ENCODE measurements at places on chromosomes 5 and 9.

DNA sequence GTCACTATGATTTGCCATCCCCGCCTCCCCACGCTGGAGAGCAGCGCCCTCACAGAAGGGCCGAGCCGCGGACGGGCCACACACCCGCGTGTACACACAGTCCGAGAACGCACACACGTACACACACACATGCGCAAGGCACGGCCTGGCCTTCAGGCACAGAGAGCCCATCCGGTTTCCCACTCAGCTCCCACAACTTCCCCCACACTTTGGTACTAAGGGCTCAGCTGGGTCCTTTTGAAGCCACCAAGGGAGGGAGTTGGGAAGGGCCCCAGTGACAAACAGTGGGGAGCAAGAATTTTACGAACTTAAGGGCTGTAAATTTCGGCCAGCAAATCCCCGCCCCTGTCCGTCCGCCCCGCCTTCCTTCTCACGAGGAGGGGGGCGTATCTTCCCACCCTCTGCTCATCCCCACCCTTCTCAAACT, 133.3 kb upstream of the HAND1 start:
- no peak for DNase-seq

DNA sequence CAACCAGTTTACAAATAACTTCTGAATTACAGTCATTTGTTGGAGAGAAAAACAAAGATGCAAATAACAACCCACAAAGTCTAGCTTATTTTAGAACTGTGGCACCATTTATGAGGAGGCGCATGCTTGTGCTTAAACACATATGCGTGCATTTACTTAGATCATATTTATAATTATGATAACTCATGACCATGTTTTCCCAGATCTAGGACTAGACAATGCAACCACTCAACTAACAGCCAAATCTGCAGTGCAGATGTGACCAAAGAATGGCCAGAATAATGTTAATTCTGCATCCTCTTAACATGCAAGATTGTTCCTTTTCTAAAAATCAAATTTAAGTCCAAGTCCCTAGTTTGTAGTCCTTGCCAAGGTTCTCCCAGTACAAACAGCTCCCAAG, 167.3 kb upstream of the FST start:
- no peak for DNase-seq

DNA sequence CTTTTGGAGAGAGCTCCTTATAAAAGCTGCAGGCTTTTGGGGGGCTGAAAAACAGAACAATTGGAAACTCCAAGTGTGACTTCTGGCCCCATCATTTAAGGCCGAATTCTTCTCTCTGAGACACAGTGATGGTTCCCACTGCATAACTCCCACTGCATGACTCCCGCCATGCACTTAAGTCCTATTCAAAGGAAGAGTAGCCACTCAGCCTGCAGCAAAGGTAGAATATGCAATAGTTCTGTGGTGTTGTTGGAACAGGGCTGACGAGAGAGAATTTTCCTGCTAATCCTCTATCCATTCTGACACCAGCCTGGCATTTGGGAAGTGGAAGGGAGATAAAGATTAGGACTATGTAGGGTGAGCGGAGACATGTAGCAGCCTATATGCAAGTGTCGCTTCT, 185.6 kb upstream of the ZNF462 start:
- no peak for DNase-seq

GRCh38 chr5:95262933-95263660, 21.8 kb downstream of the MCTP1 start:
- DNase-seq: no peak

GRCh38 chr5:75203604-75204003, 33.1 kb downstream of the ANKRD31 start:
- no peak for DNase-seq

All from NCI-H446 treated with DMSO at 0.1 percent for 48 hours (cell line).